ENCODE measurements at places on chromosomes 6 and 20.

GRCh38 chr6:13139119-13139518 lies 189.2 kb downstream of the TBC1D7 start:
- peak; percentile 76 for DNase-seq

GRCh38 chr20:48740712-48741111 lies 87.1 kb downstream of the PREX1 start:
- DNase-seq, result no peak

DNA sequence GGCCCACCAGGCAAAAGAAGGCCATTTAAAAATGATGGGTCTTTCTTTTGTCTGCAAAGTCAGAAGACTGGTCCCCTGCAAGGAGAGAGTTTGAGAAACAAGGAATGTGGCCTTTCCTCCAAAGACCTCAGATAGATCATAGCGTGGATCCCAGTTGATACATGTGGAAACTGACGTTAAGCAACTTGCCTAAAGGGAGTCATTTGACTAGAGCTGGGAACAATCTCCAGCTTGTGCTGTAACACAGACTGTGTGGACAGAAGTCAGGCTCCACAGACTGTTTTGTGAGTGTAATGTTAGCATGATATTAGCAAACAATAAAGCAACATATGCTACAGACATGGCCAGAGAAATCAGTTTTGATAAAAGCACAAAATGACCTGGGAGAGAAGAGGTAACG lies 140.4 kb upstream of the CITED2 start:
- DNase-seq, result no peak

DNA sequence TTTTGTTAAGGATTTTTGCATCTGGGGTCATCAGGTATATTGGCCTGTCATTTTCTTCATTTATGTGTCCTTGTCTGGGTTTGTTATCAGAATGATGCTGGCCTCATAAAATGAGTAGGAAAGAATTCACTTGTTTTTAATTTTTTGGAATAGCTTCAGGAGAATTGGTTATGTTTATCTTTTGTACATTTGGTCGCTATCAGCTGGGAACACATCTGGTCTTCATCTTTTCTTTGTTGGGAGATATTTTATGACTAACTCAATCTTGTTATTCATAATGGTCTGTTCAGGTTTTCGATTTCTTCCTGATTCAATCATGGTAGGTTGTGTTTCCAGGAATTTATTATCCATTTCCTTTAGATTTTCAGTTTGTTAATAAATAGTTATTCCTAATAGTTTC lies 207.5 kb upstream of the ASCC3 start:
- no peak for DNase-seq

DNA sequence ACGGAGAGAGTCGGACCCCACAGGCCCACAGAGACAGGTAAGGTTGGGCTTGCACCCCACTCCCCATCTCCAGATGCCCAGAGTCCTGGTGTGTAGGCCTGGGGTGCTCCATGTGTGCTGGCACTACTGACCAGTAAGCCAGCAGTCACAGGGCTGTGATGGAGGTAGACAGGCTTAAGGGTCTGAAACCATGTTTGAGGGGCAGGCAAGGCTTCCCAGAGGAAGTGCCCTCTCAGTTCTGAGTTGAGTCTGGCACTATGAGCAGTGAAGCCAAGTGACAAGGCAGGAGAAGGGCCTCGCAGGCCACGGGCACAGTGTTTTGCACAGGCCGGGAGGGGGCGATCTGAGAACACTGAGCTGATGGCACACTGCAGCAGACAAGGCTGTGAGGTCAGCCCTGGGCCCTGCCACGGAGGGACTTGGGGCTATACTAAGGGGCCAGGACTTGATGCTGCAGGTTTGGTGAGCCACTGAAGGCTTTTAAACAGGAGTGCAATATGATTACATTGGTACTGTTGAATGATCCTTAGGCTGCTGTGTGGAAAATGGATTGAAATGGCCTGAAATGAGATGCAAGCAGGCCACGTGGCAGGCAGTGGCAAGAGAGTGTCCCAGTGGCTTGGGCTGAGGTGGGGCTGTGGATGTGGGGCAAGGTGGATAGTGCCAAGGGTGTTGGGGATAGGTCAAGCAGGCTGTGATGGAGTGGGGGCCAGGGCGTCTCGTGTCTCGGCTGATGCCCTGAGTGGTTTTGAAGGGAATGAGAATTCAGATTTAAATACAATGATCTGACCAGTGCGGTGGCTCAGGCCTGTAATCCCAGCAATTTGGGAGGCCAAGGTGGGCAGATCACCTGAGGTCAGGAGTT lies 20.3 kb downstream of the TTBK1 start:
- peak; percentile 83 for DNase-seq

DNA sequence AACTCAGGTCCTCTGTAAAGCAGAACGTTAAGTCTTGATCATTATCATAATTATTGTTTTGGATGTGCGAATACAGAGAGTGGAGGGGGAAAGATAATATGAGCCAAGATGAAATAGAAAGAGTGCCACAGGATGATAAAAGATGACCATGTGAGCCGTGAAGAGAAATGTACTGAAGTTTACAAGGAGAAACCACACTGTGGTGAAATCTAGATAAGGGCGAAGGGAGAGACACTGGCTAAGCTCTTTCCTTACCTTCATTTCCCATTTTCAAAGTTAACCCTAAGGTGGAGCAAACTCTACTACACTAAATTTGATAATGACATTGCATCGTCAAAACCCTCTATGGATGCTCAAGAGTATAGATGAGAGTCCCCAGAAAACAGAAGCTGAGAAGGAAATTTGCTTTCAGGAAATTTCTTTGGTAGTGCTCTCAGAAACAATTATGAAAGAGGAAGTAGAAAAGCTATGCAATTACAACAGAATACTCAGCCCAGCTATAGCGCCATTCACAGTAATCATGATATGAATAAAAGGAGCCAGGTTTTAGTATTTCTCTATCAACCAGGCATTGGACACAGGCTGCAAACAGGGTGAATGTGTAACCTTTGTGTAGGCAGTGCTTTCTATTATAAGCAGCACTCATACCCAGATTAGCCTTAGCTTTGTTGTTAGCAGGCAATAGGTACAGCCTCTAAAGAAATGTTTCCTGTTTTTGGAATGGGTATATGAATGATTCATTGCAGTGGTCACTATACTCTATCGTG lies 1080.7 kb downstream of the GRIK2 start:
- peak; percentile 12 for DNase-seq

GRCh38 chr20:53529658-53530057 lies 64.0 kb downstream of the ZNF217 start:
- no peak for DNase-seq

- no peak for DNase-seq
Observed at GRCh38 chr20:35003211-35004031, 47.8 kb downstream of the MYH7B start.

Data from NAMALWA (cell line).